T-helper 2 cell (primary cell): ENCODE measurements at places on chromosomes 16 and 17.
A peak's percentile ranks its signal among the peaks of the same experiment; 100 is the strongest.

- DNase-seq: no peak
These were observed 1.6 kb downstream of the PYCARD start for GRCh38 chr16:31200821-31201568.

DNA sequence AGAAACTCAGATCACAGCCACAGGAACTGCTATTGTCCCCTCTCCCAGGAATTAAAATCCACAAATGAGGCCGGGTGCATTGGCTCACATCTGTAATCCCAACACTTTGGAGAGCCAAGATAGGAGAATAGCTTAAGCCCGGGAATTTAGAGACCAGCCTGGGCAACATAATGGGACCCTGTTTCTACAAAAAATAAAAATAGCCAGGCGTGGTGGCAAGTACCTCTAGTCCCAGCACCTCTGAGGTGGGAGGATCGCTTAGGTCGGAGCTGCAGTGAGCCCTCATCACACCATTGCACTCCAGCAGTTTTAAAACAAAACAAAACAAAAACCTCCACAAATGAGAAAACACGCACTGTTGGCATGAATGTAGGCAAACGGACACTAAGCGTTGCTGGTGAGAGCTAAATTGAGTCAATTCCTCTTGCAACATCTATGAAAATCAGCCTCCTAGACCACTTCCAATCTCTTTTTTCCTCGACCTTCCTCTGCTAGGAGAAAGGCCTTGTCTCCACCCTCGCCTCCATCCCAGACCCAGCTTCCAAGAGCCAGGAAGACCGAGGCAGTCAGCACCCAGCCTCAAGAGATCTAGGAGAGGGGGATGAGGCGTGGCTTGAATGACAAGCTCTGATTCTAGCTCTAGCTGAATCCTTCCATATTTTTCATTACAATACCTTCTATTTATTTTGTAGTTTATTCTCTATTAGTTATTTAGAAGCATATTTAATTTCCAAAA lies 14.8 kb downstream of the TLE7 start:
- DNase-seq: no peak

- DNase-seq: no peak
These were observed 22.5 kb downstream of the BANP start for GRCh38 chr16:87973717-87974116.

GRCh38 chr17:41801374-41802271 lies 10.1 kb downstream of the P3H4 start:
- peak; percentile 20 for DNase-seq

GRCh38 chr16:15942931-15943690 lies 6.3 kb upstream of the ABCC1 start:
- no peak for DNase-seq

GRCh38 chr16:52227851-52228250 lies 319.1 kb downstream of the TOX3 start:
- no peak for DNase-seq

DNA sequence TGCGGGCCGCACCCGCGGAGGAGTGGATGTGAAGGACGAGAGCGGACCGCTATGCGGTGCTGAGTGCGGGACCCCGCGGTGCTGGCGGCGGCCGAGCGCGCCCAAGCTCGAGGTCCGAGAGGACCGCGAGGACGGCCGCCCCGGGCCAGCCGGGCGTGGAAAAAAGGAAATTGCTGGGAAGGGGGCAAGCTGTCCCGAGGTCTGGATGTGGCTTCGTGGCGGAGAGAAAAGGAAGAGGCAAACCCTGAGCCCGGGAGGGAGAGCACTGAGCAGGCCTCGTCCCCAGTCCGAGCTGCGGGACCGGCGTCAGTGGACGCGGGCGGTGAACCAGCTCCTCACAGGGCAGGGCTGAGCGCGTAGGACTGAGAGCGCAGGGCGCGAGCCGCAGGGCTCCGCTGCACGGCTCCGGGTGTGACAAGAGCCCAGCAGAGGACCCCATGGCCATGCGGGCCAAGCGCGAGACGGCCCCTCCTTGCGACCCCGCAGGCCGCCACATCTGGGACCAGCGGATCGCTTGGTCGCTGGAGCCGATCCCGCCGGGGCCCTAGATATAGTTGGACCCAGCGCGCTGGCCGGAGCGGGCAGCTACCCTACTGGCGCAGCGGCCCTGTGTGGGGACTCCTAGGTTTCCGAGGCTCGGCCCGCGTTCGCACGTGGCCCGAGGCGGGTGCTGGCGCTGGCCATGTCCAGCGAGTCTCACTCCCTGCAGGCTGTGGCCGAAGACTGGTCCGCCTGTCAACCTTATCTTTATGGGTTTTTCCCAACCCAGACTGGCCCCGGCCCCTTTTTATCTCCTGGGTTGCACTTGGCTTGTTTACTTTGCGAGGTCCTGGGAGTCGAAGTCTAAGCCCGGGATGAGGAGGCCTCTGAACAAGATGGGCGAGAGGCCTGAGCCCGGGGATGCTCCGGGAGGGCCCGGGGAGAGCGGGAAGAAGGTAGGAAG lies 2.4 kb downstream of the TBX4 start:
- no peak for DNase-seq

GRCh38 chr17:82559566-82560251 lies 40.2 kb downstream of the FOXK2 start:
- DNase-seq: no peak

- no peak for DNase-seq
These were observed 88.0 kb upstream of the CBX4 start for GRCh38 chr17:79927136-79927661.

GRCh38 chr17:50903604-50904517 lies 37.7 kb upstream of the TOB1 start:
- peak; percentile 18 for DNase-seq

GRCh38 chr17:67779098-67779672 lies 46.1 kb upstream of the BPTF start:
- DNase-seq: no peak

- no peak for DNase-seq
These were observed 20.1 kb downstream of the CCDC102A start for GRCh38 chr16:57516176-57516725.
